Activated CD4-positive, alpha-beta T cell treated with anti-CD3 and anti-CD28 coated beads for 1 hour (primary cell): ENCODE measurements at places on chromosomes 16 and 17.

DNA sequence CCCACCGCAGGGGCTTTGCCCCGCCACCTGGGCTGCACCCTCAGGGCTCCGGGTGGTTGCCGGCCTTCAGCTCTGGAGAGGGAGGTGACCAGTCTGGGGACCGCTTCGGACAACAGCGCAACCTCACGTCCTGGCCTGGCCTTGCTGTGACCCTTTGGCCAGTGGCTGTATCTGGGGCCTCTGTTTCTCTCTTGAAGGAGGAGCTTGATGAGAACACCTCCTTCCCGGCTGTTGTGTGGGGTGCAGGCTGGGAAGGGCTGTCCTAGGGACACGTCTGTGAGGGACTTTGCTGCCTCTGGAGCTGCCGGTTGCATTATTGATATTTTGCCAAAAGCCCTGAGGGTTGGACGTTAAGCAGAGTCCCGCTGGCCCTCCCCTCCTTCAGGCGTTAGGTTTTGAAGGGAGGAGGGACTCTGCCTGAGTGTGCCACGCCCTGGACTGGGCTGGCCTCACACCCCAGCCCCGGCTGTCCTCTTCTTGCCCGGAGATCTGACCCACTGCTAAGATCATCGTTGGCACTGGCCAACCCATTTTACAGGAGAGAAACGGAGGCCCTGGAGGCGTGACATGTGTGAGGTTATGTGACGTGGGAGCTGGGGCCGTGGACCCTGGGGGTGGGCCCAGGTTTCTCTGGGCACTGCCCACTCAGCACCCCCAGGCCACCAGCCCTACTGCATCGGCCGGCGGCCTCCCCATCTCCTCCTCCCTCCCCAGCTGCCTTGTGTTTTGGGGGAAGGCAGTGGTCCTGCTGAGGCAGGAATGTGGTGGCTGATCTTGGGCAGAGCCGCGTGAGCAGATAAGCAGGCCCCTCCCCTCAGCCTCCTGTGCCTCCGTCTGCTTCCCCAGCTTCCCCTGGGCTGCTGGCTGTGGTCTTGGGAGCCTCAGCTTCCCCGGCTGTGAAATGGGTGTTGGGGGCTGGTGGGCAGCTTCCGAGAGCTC, 8.5 kb downstream of the ZFPM1 start:
- no peak for DNase-seq

GRCh38 chr17:77206158-77206956, 65.6 kb downstream of the SEC14L1 start:
- DNase-seq: no peak

DNA sequence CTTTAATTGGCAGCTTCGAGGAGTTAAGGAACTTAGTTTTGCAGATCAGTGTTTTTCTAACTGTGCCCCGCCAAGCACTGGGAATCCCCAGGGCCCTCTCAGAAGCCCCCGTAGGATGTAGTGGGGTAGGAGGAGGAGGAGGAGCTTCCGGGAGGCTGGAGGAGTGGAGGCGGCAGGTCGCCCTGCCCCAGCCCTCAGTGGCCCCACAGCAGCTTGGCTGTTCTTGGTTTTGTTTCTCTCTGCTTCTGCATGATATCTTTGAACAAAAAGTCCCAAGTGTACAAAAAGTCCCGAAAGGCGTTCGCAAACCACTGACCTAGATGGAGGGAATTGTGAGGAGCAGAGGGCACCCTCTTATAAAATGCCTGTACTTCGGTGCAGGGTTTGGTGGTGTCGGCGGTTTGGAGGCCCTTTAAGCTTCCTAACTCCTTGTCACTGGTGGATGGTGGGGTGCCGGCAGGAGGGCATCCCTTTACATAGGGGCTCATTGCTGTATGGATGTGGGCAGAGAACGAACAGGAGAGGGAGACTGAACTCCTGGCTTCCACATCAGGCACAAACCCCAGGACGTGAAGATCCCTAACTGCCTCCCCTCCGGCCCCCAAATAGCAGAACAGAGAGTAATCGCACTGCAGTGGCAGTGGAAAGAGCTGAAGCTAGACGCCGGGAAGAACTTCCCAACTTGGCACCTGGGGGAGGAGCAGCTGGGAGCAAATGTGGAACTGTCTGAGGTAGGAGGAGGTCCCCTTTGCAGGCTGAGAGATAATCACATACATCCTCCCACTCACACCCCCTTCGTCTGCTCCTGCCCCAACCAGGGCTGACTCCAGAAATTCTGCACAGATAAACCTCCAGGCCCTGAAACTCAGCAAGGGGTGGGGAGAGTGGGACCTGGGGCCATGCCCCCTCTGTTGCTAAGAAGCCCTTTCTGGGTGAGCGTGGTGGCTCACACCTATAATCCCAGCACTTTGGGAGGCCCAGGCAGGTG, 20.1 kb downstream of the EPOP start:
- DNase-seq: no peak

- DNase-seq: no peak
Measured at GRCh38 chr16:8581831-8582580, 8.3 kb downstream of the TMEM114 start.

DNA sequence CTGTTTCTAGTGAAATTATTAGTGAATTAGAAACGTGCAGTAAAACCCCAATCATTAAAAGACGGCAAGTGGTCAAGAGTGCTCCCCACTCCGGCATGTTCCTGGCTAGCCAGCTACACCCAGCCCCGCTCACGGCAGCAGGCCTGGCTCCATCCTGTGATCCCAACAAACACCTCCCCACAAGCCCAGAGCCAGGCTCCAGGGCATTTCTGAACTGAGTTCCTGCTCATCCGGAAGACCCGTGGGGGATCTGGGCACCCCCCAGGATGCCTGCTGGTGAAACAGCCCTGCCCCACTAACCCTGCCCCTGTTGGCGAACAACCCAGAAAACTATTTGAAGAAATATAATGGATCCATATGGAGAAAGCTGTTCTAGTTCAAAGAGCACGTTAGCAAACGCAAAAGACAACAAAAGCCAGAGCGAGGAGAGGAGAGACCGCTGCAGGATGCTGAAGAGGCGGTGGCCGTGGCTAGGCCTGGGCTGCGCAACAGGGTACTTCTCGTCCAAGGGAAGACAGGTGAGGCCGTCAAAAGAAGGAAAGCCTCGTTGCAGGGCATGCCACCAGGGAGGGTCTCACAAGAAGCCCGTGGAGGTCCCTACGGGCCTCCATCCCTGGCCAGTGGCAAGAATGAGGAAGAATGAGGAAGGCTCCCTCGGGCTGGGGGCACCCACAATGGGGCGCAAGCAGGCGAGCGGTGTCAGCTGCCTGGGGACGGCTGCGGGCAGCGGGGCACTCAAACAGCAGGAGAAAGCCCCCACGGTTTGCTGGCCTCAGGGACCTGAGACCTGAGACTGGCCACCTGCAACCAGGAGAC, 19.2 kb downstream of the SLC16A3 start:
- DNase-seq: no peak

DNA sequence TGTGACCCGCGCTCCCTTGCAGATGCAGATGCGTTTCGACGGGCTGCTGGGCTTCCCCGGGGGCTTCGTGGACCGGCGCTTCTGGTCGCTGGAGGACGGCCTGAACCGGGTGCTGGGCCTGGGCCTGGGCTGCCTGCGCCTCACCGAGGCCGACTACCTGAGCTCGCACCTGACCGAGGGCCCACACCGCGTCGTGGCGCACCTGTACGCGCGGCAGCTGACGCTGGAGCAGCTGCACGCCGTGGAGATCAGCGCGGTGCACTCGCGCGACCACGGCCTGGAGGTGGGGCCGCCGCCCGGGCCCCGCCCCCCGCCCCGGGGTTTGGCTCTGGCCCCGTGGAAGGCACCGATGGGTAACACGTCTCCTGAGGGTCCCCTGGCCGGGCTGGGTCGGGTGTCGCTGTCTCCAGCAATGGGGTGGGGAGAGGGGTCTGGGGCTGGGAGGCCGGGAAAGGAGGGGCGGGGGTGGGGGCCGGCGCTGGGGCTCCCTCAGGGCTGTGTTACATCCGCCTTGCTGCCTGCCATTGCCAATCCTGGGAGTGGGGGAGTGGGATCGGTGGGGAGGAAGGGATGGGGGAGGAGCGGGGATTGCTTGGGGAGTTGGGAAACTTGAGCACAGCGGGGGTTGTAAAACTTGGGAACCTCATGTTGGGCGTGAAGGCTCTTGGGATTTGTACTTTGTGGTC, 737 bp downstream of the NUDT16L1 start:
- DNase-seq: peak; percentile 29

- DNase-seq: peak; percentile 70
Measured at GRCh38 chr16:85819245-85819644, 19.8 kb downstream of the COX4I1 start.

- DNase-seq: no peak
Measured at GRCh38 chr17:61209525-61209924, 190.1 kb upstream of the TBX2 start.

DNA sequence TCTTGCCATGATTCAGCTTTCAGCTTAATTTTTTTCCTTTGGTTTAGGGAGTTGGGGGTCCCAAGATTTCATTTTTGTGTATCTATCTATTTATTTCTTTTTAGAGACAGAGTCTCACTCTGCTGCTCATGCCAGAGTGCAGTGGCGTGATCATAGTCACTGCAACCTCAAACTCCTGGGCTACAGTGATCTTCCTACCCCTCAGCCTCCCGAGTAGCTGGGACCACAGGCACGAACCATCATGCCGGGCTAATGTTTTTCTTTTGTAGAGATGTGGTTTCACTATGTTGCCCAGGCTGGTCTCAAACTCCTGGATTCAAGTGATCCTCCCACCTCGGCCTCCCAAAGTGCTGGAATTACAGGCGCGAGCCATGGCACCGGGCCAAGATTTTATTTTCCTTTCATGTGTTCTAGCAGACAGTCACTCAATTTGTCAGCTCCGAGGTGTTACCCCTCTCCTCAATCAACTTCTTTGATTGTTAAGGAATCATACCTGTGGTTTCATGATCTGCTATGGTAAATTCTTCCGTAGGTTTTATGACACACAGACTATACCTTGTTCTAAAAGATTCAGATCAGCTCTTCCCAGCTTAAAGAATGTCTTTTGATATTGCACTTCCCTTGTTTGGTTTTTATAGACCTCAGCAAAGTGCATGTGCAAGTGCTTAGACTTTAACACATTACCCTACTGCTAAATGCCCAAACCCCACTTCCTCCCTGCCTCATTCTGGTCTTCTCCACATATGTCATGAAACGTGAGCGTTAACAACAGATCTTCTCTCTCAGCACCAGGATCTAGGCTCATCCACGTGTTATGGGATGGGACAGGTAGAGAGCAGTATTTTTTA, 13.0 kb downstream of the UNC45B start:
- no peak for DNase-seq

- DNase-seq: no peak
Measured at GRCh38 chr16:24975428-24975889, 39.7 kb downstream of the ARHGAP17 start.

DNA sequence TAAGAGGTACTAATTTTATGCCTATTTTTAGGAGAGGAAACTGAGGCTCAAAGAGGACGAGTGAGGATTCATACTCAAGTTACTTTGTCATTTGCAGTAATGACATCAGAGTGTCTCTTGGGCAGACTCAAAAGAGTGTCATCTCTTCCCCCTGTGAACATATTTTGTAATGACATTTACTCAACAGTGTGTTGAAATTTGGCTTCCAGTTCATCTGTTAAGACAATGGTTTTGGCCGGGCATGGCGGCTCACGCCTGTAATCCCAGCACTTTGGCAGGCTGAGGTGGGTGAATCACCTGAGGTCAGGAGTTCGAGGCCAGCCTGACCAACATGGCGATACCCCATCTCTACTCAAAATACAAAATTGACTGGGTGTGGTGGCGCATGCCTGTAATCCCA, 28.9 kb downstream of the WFDC1 start:
- DNase-seq: no peak

DNA sequence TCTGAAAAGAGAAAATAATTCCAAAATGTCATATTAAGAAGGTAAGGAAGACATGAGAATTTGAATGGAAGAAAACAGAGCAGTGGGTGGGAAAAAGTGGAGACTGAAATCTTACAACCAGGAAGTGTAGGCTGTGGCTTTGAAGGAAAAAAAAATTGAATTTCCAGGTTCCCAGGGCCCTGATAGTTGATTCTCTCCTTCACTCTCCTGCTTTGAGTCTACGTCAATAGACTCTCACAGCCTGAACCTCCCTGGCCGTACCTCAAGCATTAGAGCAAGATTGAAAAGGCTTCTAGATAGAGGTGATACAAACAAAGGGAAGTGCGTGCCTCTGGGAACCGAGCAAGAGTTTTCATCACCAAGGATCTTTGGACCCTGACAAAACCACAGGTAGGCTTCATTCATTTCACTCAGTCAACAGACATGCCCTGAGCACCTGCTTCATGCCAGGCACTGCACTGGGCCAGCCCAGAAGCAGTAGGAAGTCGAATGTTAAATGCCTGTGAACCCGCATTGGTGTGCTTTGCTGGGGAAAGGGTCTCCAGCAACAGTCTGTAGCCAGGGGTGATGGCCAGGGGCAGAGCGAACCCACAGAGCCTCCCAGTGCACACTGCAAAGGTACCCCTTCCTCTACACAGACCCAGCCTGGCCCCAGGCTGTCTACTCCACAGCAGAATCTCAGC, 163.9 kb downstream of the SLC39A11 start:
- DNase-seq: no peak

- no peak for DNase-seq
Measured at GRCh38 chr16:60510941-60511340, 1525.3 kb downstream of the CDH8 start.

DNA sequence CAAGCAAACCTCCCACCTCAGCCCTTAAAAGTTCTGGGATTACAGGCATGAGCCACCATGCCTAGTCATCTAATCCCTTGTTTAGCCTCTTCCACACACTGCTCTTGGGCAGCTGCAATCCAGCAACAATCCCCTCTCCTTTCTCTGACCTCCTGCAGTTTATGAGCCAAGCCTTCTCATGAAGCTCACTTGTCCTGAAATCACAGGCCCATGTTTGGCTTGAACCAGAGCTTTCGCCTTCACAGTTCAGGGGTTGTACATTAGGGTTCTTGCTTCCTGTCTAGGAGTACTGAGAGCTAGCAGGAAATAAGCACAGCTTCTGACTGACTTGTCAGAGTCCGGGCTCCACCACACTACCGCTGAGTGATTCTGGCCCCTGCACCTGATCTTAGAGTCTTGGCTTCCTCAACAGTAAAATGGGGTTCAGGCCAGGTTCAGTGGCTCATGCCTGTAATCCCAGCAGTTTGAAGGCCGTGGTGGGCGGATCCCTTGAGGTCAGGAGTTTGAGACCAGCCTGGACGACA, 16.3 kb downstream of the ERAL1 start:
- no peak for DNase-seq

DNA sequence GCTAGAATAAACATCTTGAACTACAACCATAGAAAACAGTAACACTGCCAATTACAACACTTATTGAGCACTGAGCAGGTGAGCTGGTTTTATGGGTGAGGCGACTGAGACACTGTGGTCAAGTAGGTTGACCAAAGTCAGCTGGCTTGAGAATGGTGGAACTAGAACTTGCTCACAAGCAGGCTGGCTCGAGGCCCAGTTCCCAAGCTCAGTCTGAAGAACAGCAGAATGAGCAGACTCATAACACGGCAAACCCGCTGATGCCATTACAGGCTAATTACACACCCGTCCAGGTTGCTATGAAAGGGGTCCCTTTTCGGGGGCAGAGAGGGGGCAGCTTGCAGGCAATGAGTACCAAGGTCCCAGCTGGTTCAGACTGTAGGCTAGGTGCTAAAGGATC, 6.5 kb downstream of the ZZEF1 start:
- no peak for DNase-seq

- DNase-seq: no peak
Measured at GRCh38 chr17:2057760-2058585, 3.1 kb downstream of the HIC1 start.

- DNase-seq: no peak
Measured at GRCh38 chr16:56977216-56977615, 12.1 kb upstream of the NLRC5 start.

GRCh38 chr16:8655184-8655717, 19.2 kb upstream of the ABAT start:
- DNase-seq: no peak
